ENCODE measurements at places on chromosomes 7 and 10.

DNA sequence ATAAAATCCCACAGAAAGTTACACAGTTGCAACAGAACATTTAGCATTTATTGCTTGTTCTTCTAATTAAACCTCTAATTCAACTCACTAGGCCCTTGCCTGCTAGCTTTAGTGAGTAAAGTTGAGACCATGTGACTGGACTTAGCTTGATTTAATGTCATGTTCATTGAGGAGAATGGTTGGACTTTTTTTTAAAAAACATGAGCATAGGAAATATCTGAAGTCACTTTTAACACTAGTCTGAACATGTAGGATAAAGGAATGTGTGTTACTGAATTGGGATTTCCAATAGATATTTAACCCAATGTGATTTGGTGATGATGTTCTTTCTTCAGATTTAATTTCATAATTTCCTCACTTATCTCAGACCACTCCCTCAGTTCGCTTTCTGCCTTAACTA is 24.6 kb upstream of the GLCCI1 start:
- no peak for DNase-seq

GRCh38 chr10:56912043-56912442 is 551.0 kb upstream of the ZWINT start:
- DNase-seq = no peak

DNA sequence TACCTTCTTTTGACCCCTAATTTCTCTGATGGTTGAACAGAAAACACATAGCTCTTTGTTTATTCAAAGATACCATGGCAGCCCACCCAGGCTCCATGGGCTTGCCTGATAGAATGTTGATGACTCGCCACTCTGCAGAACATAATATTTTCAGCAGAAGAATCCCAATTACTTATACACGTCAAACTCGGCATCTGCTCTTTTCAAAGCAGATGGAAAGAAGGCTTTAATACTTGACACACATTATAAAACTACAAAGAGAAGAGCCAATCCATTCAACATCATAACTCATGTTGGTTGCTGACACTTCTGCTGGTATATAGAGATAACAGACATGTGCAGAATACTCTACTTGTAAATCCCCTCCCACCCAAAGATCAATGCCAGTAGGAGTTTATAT is 69.0 kb downstream of the FOXI2 start:
- DNase-seq = no peak

DNA sequence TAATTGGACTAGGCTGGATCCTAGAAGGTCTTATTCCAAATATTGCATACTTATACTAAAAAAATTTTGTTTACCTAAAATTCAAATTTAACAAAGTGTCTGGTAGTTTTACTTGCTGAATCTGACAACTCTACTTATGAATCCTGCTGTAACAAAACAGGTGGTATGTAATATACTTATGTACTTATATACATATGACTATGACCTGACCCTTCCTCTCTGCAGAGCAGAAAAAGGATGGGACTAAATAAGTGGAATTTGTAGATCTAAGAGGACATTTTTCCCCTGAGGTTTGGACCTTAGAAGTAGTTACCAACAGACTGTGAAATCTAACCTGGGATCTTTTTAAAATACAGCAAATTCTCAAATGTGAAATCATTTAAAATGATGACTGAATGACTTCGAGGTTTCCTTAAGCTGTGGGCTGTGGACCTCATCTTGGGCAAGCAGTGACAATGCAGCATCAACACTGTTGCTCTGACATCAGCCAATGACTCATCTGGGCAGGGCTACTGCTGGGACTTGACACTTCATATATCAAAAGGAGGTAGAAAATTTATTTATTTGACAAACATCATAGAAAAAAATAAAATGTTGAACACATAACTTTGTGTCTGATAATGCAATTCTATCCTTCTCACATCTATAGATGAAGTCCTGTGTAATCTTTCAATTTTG is 73.6 kb downstream of the RELN start:
- no peak for DNase-seq

- DNase-seq = no peak
Observed at GRCh38 chr10:75600833-75601232, 169.4 kb downstream of the LRMDA start.

DNA sequence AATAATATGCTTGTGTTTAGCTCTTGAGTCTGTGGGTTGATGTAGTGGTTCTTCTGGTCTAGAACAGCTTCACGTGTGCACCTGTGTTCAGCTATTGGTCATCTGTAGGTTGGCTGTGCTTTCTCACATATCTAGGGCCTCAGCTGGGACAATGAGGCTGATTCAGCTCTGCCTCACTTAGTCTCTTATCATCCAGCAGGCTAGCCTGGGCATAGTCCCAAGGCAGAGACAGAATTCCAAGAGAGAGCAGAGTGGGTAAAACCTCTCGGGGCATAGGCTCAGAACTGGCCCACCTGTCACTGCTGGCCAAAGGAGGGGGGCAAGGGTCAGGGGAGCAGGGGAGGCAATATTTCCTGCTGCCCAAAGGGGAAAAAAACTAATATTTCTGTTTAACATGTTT is 32.0 kb upstream of the MXI1 start:
- DNase-seq = no peak

DNA sequence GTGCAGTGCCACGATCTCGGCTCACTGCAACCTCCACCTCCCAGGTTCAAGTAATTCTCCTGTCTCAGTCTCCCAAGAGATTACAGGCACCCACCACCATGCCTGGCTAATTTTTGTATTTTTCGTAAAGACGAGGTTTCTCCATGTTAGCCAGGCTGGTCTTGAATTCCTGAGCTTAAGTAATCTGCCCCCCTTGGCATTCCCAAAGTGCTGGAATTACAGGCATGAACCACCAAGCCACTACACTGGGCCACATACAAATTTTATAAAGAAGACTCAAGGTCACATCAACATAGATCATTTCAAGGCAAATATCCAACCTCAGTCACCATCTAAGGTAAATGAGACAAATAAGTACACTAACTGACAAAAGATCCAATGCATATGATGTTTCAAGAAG is 32.1 kb downstream of the IGF2BP3 start:
- DNase-seq = no peak

DNA sequence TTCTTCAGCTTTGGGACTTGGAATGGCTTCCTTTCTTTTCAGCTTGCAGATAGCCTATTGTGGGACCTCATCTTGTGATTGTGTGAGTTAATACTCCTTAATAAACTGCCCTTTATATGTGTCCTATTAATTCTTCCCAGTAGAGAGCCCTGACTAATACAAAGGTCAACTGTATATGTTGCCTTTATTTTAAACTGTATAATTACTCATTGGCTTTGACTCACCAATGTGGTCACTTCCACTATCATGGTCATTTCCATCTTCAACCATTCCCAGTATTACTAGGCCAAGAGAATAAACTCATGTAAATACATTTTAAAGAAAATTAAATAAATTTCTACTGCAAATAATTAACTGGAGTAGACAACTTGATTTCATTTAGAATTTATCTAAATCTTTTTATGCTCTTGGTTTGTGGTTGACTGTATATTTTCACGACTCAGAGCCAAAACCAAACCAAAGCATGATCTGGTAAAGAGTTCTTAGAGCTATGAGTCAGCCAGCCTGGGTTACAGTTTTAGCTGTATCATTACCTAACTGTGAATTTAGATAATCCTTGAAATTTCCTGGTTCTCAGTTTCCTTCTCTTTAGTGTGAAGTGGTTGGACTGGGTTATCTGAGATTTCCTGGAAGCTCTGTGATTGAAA is 188.4 kb downstream of the PPP1R3A start:
- no peak for DNase-seq

GRCh38 chr10:17115683-17116082 is 13.9 kb downstream of the CUBN start:
- DNase-seq = no peak

All from CD4-positive, alpha-beta T cell treated with Interleukin-17A for 1 hour (primary cell).